ENCODE measurements at places on chromosomes 6 and 20.

DNA sequence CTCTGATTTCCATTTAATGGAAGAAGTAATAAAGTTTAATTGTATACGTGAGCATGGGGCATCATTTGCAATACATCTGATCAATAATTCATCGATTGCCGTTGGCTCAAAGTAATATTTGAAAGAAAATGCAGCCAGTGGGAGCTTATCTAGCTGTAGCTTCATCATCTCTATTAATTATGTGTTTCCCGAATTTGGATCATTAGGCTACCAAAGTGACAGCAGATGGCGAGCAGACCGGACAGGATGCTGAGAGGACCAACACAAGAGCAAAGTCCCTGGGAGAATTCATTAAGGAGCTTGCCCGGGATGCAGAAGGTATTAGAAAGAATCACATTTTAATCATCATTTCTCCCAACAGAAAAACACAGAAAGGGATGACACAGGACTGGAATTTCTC is 327.1 kb downstream of the ARHGAP18 start:
- no peak for DNase-seq
- H3K36me3 ChIP-seq = no peaks in the 10 kb centered on the region
- no peak overlapping the region for H3K4me3 ChIP-seq
- H3K27ac ChIP-seq = no peak overlapping the region

- no peak overlapping the region for H3K27ac ChIP-seq
- no peak for DNase-seq
- H3K27me3 ChIP-seq = no peaks in the 10 kb centered on the region
Measured at GRCh38 chr6:15870333-15871043, 207.7 kb upstream of the DTNBP1 start.

GRCh38 chr6:35736253-35736894 is 458 bp upstream of the ARMC12 start:
- no peak overlapping the region for H3K4me3 ChIP-seq
- DNase-seq = peak; percentile 81
- peaks cover 7% of the 10 kb centered on the region for H3K4me1 ChIP-seq

DNA sequence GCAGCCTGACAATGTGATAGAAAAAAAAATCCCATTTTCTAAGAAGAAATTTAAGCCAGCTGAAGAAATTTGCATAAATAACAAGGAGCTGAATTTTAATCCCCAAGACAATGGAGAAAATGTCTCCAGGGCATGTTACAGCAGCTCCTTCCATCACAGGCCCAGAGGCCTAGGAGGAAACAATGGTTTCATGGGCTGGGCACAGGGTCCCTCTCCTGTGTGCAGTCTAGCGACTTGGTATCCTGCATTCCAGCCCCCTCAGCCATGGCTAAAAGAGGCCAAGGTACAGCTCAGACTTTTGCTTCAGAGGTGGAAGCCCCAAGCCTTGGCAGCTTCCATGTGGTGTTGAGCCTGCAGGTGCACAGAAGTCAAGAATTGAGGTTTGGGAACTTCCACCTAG is 73.1 kb downstream of the C6orf118 start:
- H3K36me3 ChIP-seq = no peaks in the 10 kb centered on the region
- no peak for DNase-seq
- no peak overlapping the region for H3K27ac ChIP-seq
- H3K4me1 ChIP-seq = no peaks in the 10 kb centered on the region
- no peak overlapping the region for H3K4me3 ChIP-seq

DNA sequence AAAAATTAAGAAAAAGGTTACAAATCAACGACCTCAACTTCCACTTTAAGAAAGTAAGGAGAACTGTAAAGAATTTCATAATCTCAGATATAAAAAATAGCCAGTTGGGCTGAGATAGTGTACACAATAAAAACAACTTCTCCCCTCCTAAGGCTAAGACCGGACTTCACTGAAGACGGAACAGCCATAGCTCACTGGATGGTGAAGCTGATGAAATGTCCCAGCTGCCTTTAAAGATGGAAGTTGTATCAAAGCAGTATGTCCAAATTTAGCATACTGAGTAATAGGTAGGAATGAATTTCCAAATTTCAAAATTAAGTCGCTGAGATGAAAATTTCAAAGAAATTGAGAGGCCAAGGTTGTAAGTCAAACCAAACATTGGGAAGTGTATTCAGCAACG is 153.3 kb downstream of the RNGTT start:
- no peak overlapping the region for H3K27ac ChIP-seq
- no peaks in the 10 kb centered on the region for H3K4me1 ChIP-seq
- DNase-seq = no peak
- H3K4me3 ChIP-seq = no peak overlapping the region
- 0 out of 2 replicates have a peak, but pooled peaks cover 2% of the 10 kb centered on the region for H3K36me3 ChIP-seq
- H3K27me3 ChIP-seq = no peaks in the 10 kb centered on the region
